Left renal pelvis (tissue), 4 donors: ENCODE measurements at places on chromosomes 2 and 18. TPM values are rescaled to one million over a fixed set of nuclear protein-coding genes. Genes with fewer than 3 reads are reported as not detected.

DNA sequence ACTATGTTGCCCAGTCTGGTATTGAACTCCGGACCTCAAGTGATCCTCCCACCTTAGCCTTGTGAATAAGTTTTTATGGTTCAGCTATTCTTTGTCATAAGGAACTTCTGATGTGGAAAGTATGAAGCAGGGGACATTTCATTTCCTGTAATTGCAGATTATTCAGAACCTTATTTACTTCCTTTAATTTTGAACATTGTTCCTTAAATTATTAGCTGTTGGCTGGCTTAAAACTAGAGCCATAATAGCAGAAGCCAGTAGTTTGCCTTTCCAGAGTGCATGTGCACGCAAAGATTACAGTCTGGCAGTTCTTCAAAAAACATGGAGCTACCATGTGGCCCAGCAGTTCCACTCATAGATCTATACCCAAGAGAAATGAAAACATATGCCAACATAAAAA, 53.1 kb downstream of the PMS1 start:
- DNase-seq: no peak

DNA sequence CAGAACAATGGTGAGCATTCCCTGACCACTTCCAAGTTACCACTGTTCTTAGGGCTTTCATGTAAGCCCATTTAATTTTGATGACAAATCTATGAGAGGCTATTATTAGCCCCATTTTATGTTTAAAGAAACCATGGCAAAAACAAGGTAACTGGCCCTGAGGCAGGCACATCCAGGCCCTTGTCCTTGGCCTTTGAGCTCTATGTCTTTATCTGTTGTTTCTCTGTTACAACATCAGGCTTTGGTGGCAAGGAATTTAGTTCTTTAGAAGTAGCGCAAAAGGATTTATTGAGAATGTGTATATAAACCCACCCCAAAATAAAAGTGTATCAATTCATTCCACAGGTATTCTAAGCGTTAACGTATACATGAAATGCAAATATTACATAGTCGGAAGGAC, 257.1 kb downstream of the HNMT start:
- no peak for DNase-seq

DNA sequence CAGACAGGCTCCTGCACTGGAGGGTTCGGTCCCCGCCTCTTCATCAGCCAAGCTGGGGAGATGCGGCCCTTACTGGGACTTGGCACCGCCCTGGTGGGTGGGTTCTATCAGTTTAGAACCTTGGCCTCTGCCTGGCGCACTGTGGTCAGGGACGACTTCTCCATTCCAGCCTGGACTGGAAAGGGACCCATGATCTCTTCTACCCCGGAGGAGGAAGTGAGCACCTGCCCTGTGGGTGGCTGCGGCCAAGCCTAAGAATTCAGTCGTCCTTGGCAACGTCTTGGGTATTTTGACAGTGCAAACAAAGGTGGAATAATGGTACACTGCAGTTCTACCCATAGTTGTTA, 106.9 kb upstream of the CD302 start:
- DNase-seq: no peak

DNA sequence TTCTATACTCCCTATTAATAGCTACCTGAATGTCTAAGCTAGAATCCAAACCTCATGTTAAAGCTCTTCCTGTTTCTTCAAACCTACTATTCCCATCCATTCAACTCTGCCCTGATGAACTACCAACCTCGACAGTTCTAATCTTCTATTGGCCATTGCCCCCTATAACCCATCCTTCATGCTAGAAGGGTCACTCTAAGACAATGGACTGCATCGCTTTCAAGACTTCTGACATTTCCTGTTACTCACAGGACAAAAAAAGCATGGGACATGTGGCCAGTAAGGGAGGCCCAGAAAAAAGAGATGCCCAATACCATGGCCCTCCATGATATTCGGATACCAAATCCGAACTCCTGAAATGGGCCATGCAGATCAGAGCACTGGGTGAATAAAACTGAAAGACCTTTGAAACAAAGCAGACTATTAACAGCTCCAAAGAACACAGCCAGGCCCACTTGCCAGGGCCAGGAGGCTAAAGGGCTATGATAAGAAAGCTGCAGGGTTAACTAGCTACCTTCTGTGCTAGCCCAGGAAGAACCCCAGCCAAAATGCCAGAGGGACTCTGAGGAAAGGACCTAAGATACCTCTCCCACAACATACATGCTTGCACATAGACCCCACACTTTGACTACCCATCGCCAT, 4.5 kb downstream of the B4GALT6 start:
- no peak for DNase-seq

Gene EVX2
- polyA plus RNA-seq: not detected

Gene CFC1
- not detected for polyA plus RNA-seq

Gene IL36B
- polyA plus RNA-seq: not detected

Gene PLCD4
- 11.8 TPM for polyA plus RNA-seq

DNA sequence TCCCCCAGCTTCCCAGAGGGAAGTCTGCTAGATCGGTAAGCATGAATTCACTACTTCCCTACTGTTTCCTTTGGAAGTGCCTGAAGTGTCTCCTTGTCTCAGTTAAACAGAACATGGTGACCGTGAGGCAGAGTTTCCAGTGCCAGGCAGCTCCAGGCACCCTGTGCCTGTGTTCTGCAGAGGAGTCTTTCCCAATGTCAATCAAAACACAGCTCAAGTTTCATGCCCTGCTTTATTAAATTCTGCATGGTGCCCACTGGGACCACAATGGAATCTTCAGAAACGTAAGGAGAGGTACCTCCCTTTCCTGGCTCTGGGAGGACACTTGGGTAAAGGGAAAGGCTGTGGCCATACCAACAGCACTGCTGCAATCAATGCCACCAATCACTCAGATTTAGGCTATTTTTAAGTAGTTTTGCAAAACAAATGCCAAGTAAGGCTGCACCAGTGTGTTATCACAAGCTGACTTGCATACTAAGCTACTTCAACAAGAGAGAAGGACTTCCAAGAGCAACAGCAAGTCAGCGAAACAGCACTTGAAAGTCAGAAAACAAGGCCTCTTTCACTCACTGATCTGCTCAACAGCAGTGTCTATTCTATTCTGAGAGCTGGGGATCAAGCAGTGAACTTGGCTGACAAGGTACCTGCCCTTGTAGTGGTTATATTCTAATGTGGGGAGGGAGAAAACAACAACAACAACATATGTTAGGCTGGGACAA, 14.9 kb downstream of the LPIN2 start:
- DNase-seq: no peak

Gene SH3RF3
- 4.9 TPM for polyA plus RNA-seq

- no peak for DNase-seq
Observed at GRCh38 chr2:189609423-189609816, 28.8 kb upstream of the SLC40A1 start.

GRCh38 chr2:133148187-133148586, 420.1 kb downstream of the NCKAP5 start:
- DNase-seq: no peak

- no peak for DNase-seq
Observed at GRCh38 chr2:65914244-65914786, 481.9 kb upstream of the SPRED2 start.

- no peak for DNase-seq
Observed at GRCh38 chr2:150735894-150736498, 248.5 kb upstream of the RND3 start.

GRCh38 chr2:159968279-159968900, 94.0 kb downstream of the PLA2R1 start:
- DNase-seq: no peak

Gene HAAO
- polyA plus RNA-seq: 54.8 TPM

DNA sequence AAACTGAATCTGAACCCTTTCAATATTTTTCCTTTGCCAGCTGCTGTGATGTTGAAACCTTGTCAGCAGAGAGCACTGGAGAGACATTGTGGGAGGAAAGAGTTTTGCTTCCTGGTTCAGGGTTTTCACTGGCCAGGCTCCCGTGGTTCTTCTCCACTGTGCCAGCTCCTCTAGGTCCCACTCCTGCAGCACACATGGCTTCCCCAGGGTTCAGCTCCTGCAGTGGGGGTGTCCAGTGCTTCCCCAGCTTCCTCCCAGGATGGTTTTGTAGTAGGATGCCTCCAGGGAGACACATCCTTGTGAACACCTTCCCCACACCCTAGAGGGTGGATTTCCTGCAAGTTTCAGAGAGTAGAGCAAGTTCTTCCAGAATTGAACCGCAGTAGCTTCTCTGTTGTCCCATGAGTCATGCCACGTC, 24.0 kb upstream of the SULT1C3 start:
- no peak for DNase-seq

GRCh38 chr2:224670203-224670602, 46.0 kb downstream of the CCDC195 start:
- DNase-seq: no peak

GRCh38 chr2:86232910-86233309, 33.7 kb downstream of the MRPL35 start:
- no peak for DNase-seq

GRCh38 chr2:216634370-216635148, 1.3 kb downstream of the IGFBP2 start:
- DNase-seq: no peak

DNA sequence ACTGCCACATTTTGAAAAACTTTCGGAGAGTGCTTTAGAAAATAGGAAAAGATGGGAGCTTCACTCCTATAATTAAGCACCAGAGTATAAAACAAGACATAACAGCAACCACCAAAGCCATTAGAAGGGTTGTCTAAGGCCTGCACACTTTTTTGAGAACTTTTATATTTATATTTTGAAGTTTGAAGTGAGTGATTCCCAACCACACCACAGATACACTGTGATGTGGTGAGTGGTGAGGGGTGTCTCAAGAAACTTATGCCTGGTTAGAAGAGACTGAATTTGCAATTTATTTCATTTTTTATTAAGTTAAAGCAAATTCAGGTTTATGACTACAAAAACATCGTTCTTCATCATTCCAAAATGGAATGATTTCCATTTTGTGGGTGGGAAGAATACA, 161.9 kb downstream of the DNAH6 start:
- no peak for DNase-seq

DNA sequence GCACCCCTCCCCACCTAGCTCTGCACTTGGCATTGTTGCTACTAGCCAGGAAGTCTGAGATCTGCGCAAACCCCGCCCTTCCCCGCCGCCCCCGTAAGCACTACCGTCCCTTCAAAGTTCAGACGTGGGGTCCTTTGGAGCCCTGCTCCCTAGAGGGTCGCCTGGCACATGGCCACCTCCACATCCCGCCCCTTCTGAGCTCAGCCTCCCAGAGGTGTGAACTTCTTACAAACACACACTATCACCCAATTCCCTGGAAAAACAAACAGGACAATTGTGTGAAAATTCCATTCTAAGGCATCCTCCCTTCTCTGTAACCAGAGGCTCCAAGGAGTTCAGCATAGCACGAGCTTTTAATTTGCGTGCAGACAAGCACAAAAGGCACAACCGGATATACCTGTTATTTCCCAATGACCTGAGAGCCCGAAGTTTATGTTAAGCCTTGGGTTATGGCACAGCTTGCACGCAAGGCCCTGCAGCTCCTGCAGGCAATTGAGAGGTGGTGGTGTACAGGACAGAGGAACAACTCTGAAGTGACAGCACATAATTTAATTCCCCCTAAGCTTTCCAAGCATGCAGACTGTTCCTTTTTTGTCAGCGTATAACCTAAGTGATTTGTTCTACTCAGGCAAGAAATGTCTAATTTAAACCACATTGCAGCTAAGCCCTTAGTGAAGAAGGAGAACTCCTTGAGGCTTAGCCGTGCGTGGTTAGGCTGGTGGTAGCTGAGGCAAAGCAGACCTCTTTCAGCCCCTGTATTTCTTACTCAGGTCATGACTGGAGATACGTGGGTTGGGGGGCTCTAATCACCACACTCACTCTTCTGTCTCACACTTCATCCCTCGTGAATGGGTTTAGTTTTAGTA, 20.3 kb upstream of the CYP1B1 start:
- DNase-seq: no peak

DNA sequence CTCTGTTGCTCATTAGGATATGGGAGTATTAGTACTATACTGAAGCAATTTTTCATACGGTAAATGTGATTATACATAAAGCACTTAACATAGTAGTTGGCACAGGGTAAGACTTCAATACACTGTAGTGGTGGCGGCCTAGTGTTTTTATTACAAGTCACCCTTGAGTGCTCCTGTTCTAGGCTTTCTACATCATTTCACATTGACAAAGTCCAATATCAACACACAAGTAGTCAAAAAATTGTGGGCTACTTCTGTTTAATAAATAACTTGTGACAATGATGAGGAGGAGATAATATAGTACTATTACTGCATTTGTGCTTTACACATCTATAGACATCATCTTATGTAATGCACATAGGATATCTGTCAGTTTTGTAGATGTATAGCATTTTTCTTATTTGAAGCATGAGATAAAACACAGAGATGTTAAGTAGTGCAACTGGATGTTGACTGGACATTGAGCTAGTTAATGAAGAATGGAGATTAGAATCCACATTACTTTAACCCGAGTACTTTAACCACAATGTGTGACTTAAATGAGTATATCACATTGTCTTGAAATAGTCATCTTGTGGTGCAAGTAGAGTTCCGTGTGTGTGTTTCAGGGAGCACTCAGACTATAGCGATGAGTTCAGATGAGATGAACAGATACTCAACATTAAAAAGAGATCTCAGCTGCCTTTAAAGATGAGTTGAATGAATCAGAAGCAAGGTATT, 134.8 kb downstream of the ZNF385B start:
- DNase-seq: no peak

GRCh38 chr2:19545507-19545906, 187.1 kb upstream of the OSR1 start:
- no peak for DNase-seq

Gene NRP2
- polyA plus RNA-seq: 105 TPM

DNA sequence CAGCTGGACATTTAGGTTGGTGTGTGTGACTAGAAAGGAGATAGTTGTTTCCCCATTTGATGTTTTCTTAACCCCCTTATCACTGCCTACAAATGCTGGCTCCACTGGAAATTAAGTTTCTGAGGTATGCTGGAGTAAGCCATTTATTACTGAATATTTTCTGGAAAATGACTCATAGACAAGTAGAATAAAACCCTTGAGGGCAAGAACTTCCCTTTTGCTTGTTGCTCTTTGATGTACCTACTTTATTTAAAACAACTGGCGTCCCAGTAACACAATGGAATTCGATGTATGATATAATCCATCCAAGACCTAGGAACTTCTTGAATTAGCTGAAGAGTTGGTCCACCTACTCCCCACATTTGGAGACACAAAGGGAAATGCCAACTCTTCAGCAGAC, 33.3 kb upstream of the SESTD1 start:
- no peak for DNase-seq

GRCh38 chr2:221515864-221516263, 56.2 kb downstream of the EPHA4 start:
- DNase-seq: no peak

- DNase-seq: no peak
Observed at GRCh38 chr2:26740346-26740745, 23.7 kb upstream of the SLC35F6 start.

Gene HTR2B
- polyA plus RNA-seq: 29.8 TPM

GRCh38 chr2:67974559-67975430, 88.0 kb downstream of the C1D start:
- DNase-seq: no peak

Gene NXPH2
- 5.9 TPM for polyA plus RNA-seq
